ENCODE measurements at places on chromosomes 12 and 14.

DNA sequence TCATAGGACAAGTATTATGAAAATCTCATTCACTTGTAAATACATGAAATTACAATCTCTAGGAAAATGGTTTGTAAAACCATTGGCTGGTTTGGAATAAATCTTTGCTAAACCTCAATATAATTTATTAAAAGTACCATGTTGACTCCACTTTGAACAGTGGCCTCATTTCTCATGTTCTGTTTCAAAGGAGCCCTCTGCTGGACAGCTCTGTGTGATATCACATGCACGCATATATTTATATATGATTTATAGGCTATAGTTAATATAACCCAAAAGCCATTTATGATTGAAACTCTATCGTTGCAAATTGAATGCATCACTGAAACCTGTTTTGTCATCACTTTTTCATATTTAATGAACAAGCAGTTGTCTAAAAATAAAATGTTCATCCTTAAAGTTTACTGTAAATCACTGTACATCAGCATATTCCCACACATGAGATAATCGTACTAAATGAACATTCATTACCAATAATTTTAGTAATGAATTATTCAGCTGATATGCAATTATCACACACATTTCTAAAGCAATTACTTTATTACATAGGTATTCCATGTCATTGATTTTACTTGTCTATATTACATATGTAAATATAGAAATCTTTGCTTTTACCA is 493.8 kb downstream of the NPAS3 start:
- peak; percentile 69 for DNase-seq

GRCh38 chr14:75649337-75649736 is 11.3 kb downstream of the ERG28 start:
- DNase-seq = no peak

GRCh38 chr12:108515916-108516315 is 839 bp downstream of the FICD start:
- DNase-seq = peak; percentile 29

GRCh38 chr12:104177663-104178501 is 37.7 kb upstream of the TXNRD1 start:
- peak; percentile 85 for DNase-seq

GRCh38 chr14:105207996-105208737 is 27.1 kb upstream of the NUDT14 start:
- DNase-seq = no peak

GRCh38 chr14:51939755-51940301 is 49.5 kb upstream of the RTRAF start:
- no peak for DNase-seq

DNA sequence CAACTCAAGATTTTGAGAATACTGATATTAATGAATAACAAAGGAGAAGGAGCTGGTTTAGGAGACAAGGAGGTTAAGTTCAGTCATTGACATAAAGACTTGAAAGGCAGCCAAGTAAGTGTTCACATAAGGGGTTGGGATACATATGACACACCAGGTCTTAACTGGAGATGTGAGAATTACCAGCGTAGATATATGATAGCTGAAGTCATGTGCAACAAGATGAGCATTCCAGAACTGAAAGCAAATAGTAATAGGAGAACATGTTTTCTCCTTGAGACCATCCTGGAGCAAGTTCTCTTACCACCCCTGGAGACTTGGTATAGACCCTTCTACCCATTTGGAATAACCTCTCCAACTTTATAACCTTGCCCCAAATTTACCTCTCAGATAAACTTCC is 43.3 kb upstream of the NPFF start:
- no peak for DNase-seq

GRCh38 chr12:89893972-89894706 is 185.5 kb upstream of the ATP2B1 start:
- no peak for DNase-seq

GRCh38 chr12:10940389-10940788 is 1.3 kb upstream of the TAS2R14 start:
- DNase-seq = no peak

Data from hematopoietic multipotent progenitor cell treated with erythropoietin and hydrocortisone succinate and interleukin-3 and kit ligand, for 6 days (in vitro differentiated cells).